ENCODE measurements at places on chromosomes 7 and 10. TPM values are rescaled to one million over a fixed set of nuclear protein-coding genes. Genes with fewer than 3 reads are reported as not detected.

ITPRID1 gene
- total RNA-seq = not detected

CCT6A gene
- 351 TPM for total RNA-seq

EPHA1 gene
- total RNA-seq = 53.9 TPM

EIF5AL1 gene
- total RNA-seq = 0.34 TPM

BHLHA15 gene
- 9.9 TPM for total RNA-seq

TWIST1 gene
- not detected for total RNA-seq

NKX1-2 gene
- 1.4 TPM for total RNA-seq

CBX3 gene
- 80.3 TPM for total RNA-seq

PLCE1 gene
- total RNA-seq = under 0.01 TPM

ARHGAP21 gene
- total RNA-seq = 215 TPM

NEUROD6 gene
- total RNA-seq = not detected

SUN3 gene
- 1.4 TPM for total RNA-seq

HOXA5 gene
- not detected for total RNA-seq

SPDYE6 gene
- not detected for total RNA-seq

PKD2L1 gene
- total RNA-seq = not detected

NDUFB2 gene
- 52.1 TPM for total RNA-seq

DCLRE1C gene
- total RNA-seq = 8.2 TPM

RGS10 gene
- 26.1 TPM for total RNA-seq

CPN1 gene
- not detected for total RNA-seq

GIMAP2 gene
- 0.21 TPM for total RNA-seq

CTAGE4 gene
- total RNA-seq = 0.14 TPM

MMP21 gene
- not detected for total RNA-seq

PAPSS2 gene
- total RNA-seq = 5.1 TPM

C10orf67 gene
- under 0.01 TPM for total RNA-seq

IDI2 gene
- not detected for total RNA-seq
